ENCODE measurements at places on chromosomes 7 and 10.

- no peak for DNase-seq
Observed at GRCh38 chr10:91555455-91555854, 77.4 kb downstream of the PPP1R3C start.

GRCh38 chr10:103892181-103892580 is 25.8 kb downstream of the STN1 start:
- no peak for DNase-seq

- no peak for DNase-seq
Observed at GRCh38 chr7:104938741-104939390, 75.1 kb upstream of the KMT2E start.

GRCh38 chr10:111821871-111822270 is 361.7 kb downstream of the GPAM start:
- DNase-seq, result no peak

- DNase-seq, result no peak
Observed at GRCh38 chr7:96691702-96692101, 17.9 kb downstream of the SEM1 start.

- DNase-seq, result no peak
Observed at GRCh38 chr7:78398081-78398480, 599.5 kb downstream of the PHTF2 start.

- DNase-seq, result peak; percentile 65
Observed at GRCh38 chr7:131007439-131008330, 273.7 kb upstream of the KLF14 start.

DNA sequence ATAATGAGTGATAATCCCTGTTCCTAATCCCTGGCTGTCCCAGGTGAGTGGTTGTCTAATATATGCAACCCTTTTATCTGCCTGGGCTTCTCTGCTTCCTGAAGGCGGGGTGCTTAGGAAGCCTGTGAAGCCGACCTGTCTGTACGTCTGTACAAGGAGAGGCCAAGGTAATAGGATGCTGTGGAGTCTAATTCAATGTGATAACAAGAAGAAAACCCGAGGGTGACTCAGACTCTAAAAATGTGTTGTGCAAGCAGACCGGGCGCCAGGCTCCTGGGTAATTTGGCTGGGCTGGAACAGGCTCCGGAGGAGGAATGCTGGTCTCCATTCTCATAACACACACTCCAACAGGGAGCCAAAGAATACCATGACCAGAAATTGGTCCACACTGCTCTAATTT is 43.6 kb downstream of the THNSL1 start:
- DNase-seq, result no peak

DNA sequence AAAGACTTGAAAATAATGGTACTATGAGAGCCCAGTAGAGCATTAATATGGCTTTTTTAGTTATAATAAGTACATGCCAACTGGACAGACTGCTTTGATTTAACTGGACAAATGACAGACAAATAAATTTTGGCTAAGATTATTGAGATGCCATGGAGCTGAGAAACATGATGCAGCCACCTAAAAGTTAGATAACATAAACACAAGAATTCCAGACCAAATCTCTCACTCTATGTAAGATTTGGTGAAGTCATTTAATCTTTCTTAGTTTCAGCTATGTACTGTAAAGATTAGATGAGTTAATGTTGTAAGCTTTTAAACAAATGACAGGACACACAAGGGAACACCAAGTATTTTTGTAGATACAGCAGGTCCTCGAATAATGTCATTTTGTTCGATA is 118.2 kb downstream of the CACNA2D1 start:
- no peak for DNase-seq

GRCh38 chr7:86708031-86708680 is 64.4 kb downstream of the GRM3 start:
- no peak for DNase-seq

Data from CD4-positive, alpha-beta T cell treated with Interleukin-15 for 4 hours (primary cell).